HepG2 (cell line): ENCODE measurements at places on chromosomes 5 and 9. TPM values are rescaled to one million over a fixed set of nuclear protein-coding genes. Genes with fewer than 3 reads are reported as not detected.
A peak's percentile ranks its signal among the peaks of the same experiment; 100 is the strongest.

DNA sequence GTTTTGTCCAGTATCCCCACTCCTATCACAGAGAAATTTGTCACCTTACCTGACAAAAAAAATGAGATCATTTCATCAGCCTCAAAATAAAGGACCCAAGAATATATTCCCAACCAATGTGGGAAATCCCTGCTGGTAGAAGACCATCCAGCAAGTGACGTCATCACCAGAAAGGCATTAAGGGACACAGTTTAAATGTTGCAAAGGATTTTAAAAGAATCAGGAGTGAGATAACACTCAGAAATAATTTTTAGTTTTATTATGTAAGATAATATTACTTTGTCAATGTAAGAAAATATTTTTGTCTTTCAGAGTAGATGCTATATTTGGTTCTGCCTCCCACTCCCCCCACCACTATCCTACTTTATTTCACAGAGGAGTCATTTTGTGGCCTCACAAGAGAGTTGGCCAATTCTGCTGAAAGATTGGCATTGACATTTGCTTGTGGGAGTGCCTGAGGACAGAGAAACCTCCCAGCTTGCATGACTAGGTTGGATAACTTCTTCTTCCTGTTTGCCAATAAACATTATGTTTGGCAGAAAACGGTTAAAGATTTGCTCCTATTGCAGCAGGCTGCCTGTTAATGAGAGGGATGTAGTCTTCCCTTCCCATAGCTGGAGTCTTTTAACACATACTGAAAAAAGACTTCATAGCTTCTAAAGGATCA lies 288.6 kb upstream of the DAB2 start:
- DNase-seq: no peak

DNA sequence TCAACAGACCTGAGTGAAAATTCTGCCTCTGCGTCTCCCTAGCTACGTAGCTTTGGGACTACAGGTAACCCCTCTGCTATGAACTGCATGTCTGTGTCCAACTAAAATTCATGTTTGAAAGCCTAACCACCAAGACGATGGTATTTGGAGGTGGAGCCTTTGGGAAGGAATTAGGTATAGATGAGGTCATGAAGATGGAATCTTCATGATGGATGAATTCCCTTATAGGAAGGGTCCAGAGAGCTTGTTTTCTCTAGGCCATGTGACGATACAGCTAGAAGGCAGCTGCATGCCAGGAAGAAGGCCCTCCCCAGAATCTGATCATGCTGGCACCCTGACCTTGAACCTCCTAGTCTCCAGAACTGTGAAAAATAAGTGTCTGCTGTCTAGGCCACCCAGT lies 296.4 kb downstream of the SLIT3 start:
- DNase-seq: no peak

DNA sequence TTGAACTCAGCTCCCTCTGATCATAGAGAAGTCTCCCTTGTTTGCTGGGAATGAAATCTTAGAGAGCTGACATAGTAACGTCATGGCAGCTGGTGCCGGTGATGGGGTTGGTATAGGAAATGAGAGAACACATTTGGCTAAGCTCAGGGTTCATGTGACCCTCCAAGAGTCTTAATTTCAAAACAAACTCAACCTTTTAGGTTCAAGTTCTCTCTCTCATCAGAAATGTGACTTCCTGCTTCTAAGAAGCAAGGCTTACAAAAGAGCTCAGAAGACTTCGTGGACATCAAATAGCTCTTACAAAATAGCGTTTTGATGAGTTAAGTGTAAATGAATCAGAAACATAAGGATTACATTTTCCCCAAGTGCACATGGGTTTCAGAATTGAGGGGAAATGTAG lies 97.3 kb downstream of the PAPPA start:
- DNase-seq: no peak

DNA sequence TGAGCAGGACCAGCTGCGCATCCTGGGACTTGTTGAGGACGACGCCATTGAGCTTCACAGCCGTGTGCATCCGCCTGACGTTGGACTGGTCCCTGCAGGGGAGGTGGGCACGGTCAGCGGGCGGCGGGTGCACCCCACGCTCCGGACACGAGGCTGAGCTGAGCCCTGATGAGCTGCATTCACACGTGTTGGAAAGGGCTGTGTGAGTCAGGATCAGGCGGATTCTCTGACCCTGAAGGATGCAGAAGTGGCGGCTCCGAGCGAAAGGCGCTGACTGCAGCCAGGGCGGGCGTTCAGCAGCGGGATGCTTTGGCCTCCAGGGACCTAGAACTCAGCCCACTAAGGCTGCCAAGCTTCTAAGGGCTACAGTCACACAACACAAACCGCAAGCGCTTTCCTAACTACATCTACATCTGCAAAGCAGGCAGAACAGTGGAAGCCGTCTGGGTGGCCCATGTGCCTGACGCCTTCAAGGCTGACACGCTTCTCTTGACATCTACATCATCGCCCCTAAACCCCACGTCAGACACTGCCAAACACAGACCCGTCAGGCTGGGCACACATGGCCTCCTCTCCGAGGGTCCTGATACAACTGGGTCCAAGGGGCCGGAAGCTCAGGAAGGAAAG lies 44.9 kb downstream of the NKD2 start:
- no peak for DNase-seq

DNA sequence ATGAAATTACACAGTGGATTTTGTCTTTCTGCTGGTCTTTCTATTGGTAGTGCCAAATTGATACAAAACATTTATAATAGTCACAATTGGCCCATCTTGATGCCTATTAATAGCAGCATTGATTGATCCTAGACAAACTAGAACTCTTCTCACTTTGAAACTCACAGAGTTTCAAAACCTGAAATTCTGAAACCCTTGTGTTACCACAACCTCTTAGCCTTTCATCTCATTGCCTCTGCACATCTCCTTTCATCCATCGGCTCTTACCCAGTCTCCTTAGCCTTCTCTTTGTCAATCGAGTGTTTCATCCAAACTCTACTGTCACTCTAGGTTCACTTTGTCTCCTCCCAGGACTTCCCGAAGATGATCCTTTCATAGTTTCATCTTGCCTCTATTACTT lies 22.1 kb downstream of the PLPPR1 start:
- no peak for DNase-seq

GRCh38 chr5:8156706-8157105 lies 287.8 kb downstream of the MTRR start:
- no peak for DNase-seq

- DNase-seq: no peak
Measured at GRCh38 chr9:131469356-131469755, 33.4 kb upstream of the POMT1 start.

DNA sequence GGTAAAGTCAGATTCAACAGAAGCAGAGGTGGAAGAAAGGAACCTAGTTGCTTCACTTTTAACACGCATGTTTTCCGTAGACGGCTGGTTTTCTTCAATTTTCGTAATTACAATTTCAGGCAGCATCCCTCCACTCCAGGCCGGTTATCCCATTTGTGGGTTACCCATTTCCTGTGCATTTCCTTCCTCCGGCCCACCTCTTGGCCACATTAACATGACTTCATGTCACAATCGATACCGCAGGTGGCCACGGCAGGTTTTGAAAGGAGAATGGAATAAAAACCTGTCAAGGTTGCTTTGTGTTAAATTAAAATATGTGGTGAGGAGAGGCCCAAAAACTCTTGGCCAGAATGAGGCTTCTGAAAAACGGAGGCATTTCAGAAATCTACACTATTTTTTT lies 130.2 kb downstream of the PCSK5 start:
- no peak for DNase-seq

GRCh38 chr5:177133096-177133852 lies at the start of gene NSD1:
Gene NSD1, plus strand, starts transcription at chr5:177133773. Its CDS starts 1,331 bp downstream, at chr5:177135104.
- DNase-seq: no peak

Gene TPPP
- total RNA-seq: 0.04 TPM in 1 of 2 replicates, not detected in the other

GRCh38 chr5:169576181-169576598 lies 7.4 kb upstream of the SPDL1 start:
- no peak for DNase-seq

DNA sequence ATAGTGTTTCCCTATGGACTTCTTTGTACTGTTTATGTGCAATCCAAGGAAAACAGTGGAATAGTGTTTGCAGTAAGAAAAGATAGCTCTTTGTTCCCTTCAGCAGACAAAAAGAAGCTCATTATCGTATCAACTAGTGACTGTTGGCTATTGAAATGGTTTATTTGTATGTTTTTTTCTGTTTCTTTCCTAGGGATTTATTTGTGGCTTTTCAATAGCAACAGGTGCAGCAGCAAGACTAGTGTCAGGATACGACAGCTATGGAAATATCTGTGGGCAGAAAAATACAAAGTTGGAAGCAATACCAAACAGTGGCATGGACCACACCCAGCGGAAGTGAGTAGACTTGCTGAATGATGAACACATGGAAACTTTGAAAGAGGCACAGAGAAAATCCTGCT lies 65.1 kb downstream of the SLC44A1 start:
- DNase-seq: no peak

Gene CBY3
- total RNA-seq: not detected in 2 replicates

DNA sequence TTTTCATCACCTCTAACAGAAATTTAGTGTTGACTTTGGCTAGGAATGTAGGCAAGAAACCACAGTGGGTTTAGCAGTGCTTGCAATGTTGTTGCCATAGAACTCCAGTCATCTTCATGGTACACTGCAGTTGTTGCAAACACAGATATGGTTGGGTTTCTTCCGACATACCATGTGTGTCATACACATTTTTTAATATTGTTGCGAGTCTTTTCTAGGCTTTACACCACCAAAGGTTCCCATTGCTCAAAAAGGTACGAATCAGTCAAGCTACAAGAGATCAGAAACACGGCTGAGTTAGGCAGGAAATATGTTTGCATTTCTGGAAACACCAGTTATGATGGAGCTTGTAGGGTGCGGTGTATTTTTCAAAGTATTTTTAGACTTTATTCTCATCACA lies 172.4 kb downstream of the SYK start:
- no peak for DNase-seq

Gene RORB
- total RNA-seq: not detected in 2 replicates

DNA sequence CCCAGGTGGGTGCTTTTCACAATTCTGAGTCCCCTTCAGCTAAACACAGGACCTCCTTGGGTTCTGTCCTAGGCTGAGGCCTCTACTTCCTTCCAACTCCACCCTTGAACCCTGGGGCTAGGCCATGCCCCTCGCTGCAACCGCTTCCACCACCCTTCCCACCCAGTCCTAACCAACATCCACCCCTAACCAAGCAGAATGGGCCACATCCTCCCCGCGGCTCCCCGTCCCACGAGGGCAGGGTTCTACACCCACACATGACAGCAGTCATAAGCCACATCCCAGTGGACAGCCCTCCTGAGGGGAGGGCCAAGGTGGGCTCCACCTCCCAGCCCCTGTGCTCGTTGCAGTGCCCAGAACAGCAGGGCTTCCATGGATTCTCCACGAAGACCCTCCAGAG lies 65.8 kb downstream of the SHB start:
- DNase-seq: no peak

DNA sequence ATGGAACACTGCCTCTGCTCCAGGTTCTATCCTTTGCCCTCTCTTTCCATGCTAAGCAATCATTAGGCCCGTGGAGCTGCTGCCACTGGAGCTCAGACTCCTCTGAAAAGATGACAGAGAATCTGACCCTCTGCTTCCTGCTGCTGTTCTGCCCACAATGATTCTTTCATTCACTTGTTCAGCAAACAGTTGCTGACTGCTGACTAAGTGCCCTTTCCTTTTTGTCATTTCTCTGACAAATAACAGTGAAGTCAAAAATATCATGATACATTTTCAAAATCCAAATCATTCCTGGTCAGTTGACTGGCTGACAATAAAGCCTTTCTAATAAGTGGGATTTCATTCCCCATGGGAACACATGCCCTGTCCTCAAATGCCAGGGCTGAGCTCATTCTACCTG lies 110.1 kb downstream of the SIL1 start:
- DNase-seq: no peak

Gene AGPAT2
- 2.5 and 3.9 TPM in 2 replicates for total RNA-seq

- peak; percentile 72 for DNase-seq
Measured at GRCh38 chr5:60487885-60488442, 212.0 kb downstream of the DEPDC1B start.

Gene INSL4
- total RNA-seq: not detected in 2 replicates

- no peak for DNase-seq
Measured at GRCh38 chr9:35649431-35650340, 1.0 kb downstream of the SIT1 start.

DNA sequence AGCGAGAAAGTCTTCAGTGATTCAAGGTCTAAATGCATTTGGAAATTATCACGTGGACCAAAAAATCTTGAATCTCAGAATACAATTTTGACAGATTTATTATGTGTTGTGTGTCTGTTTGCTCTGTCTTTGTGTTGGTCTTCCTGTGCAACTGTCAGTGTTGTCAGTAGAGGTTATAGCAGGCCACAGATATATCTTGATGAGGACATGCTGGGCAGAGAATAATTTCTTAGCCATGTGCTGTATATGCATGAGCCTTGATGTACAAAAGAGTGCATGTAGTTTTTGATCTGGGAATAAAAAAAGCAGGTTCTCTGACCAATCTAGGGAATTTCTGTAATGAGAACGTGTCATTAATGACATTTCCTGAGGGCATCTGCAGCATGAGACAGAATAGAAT lies 57.6 kb downstream of the ZSWIM6 start:
- DNase-seq: no peak

DNA sequence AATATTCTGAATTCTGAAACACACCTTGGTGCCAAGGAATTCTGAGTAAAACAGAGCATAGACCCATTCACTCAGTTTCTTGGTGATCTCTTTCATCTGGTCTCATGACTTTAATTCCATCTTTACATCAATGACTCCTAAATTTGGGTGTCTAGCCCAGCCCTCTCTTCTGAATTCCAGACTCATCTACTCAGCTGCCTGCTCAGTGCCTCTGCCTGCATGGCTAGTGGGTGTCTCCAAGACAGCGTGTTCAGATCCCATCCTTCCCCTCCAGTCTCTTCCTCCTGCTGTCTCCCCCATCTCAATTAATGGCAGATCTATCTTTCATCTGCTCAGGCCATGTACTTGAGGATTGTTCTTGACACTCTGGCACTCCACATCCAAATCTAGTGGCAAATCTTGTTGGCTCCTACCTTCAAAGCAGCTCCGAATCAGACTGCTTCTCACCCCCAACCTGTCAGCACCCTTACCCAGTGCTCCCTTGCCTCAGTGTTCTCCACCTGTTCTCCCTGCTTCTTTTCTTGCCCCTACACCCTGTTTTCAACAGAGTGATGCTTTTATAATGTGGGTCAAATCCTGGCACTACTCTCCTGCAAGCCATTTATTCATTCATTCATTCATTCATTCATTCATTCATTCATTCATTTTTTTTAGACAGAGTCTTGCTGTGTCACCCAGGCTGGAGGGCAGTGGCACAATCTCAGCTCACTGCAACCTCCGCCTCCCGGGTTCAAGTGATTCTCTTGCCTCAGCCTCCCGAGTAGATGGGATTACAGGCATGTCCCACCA lies 5.3 kb downstream of the CAVIN4 start:
- DNase-seq: no peak

GRCh38 chr5:154756009-154756867 lies 1.1 kb downstream of the LARP1 start:
- no peak for DNase-seq
